ENCODE measurements at places on chromosomes 4 and X.

- DNase-seq: no peak
Observed at GRCh38 chr4:48410812-48411211, 69.5 kb downstream of the SLAIN2 start.

DNA sequence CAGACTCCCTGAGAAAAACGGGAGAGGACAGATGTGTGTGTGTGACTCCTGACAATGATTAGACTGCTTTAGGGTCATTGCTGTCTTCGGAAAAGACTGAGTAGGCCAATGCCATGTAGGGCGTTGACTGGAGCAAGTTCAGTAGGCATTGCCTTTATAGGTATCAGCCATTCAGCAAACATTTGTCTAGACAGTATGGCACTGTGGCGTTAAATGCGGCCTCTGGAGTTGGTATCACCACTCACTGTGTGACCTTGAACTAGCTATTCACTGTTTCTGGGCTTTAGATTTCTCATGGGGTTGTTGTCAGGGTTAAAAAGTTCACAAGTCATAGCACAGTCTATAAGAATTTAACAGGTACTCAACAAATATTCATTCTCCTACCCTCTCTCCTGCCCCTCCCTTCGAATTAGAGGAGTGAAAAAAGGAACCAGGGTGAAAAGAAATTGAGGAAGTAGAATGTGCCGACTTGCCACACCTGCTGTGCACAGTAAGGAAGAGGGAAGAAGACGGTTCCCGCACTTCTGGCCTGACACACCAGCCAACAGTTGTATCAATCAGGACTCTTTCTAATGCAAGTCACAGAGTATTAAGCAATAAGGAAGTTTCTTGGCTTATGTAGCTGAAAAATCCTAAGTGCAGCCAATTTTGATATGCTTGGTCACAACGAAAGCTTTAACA, 83.2 kb upstream of the PLAC8 start:
- DNase-seq: no peak

DNA sequence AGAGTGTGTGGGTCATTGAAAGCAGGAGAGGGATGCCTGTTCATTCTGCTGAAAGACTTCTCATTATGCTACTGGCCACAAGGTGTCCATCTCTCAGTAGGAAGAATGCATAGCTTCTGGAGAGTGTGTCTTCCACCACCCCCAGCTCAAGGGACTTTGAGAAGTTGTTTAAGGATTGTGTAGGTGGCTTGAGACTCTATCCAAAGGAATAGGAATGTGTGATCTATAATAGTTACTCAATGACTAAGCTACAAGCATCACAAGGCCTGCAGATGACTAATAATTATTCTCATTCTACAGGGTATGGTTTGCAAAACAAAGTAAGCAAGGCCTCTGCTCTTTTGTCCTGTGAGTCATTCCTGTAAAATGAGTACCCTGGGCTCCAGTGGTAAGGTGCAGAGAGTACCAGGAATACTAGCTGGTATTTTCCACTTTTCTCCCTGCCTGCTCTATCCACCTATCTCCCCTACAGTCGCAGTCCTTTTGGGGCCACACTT, 279.8 kb upstream of the BOD1L1 start:
- no peak for DNase-seq

DNA sequence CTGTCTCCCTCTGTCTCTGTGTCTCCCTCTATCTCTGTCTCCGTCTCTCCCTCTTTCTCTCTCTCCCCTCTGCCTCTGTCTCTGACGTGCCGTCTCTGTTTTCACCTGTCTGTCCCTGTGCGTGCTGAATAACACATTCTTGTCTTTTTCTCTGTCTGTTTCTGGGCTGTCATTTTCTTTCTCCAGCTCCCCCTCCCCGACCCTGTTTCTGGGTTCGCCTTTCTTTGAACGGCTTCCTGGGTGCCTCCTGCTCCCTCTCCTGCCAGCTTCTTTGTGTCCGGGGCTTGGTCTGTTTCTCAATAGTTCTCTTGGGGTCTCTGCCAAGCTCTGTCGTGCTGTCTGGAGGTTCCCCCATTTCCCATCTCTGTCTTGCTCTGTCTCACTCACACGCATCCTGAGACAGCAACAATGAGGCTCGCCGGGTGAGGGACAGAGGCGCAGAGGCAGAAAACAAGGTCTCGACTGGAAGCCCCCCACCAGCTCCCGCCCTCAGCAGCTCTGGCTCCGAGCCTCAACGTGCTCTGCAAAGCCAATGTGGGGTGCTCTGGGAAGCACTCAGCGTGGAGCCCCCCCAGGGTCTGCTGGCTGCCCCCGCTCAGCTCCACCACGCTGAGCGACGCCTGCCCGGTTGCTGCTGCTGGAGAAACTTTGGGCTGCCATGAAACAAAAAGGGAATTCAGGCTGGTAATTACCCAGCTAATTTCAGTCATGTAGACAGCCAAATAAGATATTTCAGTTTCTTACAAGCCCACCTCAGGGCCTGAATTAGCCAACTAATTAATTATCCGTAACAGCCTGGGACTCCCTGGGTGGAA, 3.4 kb downstream of the CPLX1 start:
- DNase-seq: no peak

GRCh38 chr4:123088501-123088900, 166.1 kb upstream of the NUDT6 start:
- no peak for DNase-seq

GRCh38 chr4:85658766-85659439, 184.0 kb downstream of the ARHGAP24 start:
- DNase-seq: no peak

- no peak for DNase-seq
Observed at GRCh38 chr4:64729561-64729960, 320.3 kb upstream of the TECRL start.

GRCh38 chr4:120177603-120178002, 111.0 kb upstream of the MAD2L1 start:
- DNase-seq: no peak

DNA sequence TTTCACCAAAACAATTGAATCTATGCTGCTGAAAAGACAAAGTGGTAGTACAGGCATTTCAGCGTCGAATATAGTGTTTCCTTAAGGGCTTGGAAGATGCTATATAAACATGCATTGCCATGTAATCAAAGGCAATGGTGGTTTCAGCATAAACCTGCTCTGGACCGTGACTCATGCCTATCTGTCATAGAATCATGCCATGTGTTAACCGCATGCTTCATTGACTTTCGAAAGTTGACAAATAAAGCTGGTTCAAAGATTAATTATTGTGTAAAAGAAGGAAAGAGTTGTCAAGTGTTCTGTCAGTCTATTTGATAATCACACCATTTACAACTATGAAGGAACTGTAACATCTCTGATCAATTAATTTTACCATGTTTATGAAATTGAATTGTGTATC, 83.2 kb downstream of the FUNDC1 start:
- no peak for DNase-seq
